NCI-H187 treated with DMSO at 0.1 percent for 48 hours (cell line): ENCODE measurements at places on chromosomes 3 and 15.

- DNase-seq: no peak
Measured at GRCh38 chr15:51405693-51406523, 64.5 kb downstream of the GLDN start.

- DNase-seq: no peak
Measured at GRCh38 chr15:71279757-71280141, 164.5 kb downstream of the THSD4 start.

- no peak for DNase-seq
Measured at GRCh38 chr3:6249679-6250078, 611.2 kb upstream of the GRM7 start.

GRCh38 chr3:50563867-50564266 lies 3.7 kb downstream of the C3orf18 start:
- no peak for DNase-seq

GRCh38 chr3:25448750-25449692 lies 21.0 kb downstream of the RARB start:
- peak; percentile 6 for DNase-seq

GRCh38 chr3:120664926-120665325 lies 17.1 kb downstream of the HGD start:
- no peak for DNase-seq

DNA sequence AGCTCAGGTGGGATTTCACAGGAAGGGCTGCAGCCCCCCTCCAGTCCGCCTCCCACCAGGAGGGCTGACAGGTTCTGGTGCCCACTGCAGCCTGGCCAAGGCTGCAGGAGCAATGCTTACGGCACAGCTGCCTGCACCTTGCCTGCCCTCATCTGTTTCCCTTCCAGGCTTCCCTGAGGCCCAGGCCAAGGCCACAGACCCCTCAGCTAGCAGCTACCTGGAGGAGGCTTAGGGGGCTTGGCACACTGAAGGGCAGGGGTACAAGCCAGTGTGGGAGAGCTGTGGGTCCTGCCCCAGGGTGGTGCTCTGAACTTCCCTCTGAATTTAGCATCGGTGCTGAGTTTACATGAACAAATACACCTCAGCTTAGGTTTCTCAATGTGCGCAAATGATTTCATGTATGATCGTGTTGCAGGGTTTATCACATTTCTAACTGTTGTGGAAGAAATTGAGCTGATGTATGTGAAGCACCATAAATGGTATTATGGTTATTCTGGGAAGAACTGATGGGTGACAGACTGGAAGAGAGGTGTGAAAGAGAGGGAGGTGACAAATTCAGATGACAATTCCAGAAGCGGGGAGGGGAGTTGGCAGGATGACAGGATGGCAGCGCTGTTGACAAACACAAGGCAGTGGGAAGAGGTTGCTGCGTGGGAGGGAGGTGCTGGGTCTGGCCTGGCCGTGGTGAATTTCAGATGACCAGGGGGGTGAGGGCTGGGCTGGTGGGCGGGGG lies 6.1 kb downstream of the RHCG start:
- no peak for DNase-seq

- DNase-seq: no peak
Measured at GRCh38 chr3:181300033-181300432, 310.5 kb upstream of the DNAJC19 start.

DNA sequence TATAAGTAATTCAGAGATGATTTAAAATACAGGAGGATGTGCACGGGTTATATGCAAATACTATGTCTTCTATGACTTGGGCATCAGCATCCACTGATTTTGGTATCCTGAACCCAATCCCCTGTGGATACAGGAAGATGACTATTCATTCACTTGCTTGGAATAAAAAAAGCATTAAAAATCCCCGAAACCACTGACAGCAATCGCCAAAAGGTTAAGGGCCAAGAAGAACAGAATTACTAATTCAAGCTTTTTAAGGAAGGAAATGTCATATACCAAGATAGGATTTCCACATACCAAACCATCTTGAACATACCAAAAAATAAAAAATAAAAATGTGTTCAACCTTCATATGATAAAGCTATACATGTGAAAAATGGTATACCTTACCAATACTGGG lies 93.7 kb downstream of the DLG1 start:
- DNase-seq: no peak

- no peak for DNase-seq
Measured at GRCh38 chr3:190581041-190581541, 67.2 kb downstream of the IL1RAP start.

GRCh38 chr3:129230311-129231019 lies 18.9 kb upstream of the COPG1 start:
- no peak for DNase-seq

DNA sequence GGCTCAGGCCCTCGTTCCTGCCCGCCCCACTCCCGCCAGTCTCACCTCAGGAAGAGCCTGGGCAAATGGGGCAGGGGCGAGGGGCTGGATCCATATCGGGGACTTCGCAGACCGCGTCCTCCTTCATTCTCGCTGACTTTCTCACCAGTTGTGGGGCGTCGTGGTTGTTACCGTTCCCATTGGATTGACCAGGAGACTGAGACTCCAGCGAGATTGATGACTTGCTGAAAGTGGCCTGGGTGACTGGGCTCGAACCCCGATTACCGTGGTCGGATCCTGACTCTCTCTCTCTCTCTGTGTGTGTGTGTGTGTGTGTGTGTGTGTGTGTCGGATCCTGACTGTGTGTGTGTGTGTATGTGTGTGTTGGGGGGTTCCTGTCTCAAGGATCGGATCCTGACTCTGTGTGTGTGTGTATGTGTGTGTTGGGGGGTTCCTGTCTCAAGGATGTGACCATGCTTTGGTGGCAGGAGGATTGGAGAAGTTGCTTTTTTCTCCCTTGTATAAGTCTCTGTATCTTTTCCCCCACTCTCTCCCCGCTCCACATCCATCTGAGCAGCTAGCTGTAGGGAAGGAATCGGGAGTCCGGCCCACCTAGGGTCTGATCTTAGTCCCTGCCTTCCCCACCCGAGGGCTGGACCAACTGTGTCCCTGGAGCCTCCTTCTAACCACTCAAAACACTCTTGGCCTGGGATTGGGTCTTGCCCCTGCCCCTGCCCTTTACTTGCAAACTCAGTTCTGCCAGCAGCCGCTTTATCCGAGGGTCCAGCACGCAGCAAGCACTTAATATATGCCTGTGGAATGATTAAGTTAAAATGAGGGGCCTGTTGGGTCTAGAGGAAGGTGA lies 603 bp downstream of the PLEKHO2 start:
- DNase-seq: no peak

GRCh38 chr3:42539871-42540714 lies 37.6 kb downstream of the VIPR1 start:
- DNase-seq: no peak

GRCh38 chr15:79919090-79919748 lies 22.4 kb upstream of the MTHFS start:
- DNase-seq: no peak

DNA sequence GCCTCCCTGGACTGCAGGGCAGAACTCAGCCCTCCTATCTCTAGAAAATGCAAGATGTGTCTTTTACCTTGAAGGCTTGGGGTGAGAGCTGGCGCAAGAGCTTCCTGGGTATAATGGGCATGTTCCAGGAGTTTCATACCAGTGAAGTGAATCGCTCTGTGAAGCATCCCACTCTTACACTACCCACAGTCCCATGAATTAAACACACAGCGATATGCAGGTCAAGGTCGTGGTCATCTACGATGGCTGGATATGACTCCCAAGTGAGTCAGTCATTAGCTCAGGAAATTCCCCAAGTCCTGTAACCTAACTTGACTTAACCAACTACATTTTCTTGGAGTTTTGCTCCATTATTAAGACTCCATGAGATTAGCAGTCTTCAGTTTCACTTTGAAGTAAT lies 439.7 kb downstream of the NTRK3 start:
- no peak for DNase-seq

DNA sequence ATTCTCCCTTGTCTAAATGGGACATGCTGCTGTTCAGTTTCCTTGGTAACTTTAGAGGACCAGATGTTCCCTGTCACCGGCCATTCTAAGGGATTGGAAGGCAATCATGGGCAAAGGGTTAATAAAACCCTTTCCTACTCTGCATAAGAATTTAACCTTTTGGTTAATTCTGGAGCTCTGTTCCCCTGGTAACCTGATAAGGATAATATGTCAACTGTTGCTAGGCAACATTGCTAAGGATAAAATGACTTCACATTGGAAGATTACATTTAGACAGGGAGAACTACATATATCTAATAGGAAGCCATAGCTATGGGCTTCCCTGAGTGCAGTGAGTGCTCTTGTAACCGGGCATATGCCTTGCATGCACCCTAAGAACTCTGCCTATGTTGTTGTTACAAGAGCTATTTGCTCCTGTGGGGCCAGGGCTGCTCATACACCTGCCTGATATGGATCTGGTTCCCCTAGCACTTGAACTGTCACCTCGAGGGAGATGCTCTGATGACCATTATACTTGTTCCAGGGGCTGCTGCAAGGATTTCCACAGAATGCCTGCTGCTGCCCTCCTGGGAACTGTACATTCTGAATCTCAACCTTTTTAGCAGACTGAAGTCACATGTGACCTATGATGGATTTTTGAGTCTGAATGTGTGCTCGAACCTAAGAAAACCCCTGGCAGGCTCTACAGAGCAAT lies 326.3 kb upstream of the PDZRN3 start:
- no peak for DNase-seq

- no peak for DNase-seq
Measured at GRCh38 chr3:15108082-15108545, 9.2 kb upstream of the RBSN start.
